ENCODE measurements at places on chromosomes 11 and 22. TPM values are rescaled to one million over a fixed set of nuclear protein-coding genes. Genes with fewer than 3 reads are reported as not detected.

The SIK3 gene
- 7.6 TPM for total RNA-seq

The RIBC2 gene
- total RNA-seq, result 1.1 TPM

The GNB1L gene
- 9.6 TPM for total RNA-seq

The SYCE3 gene
- not detected for total RNA-seq

The PATE2 gene
- total RNA-seq, result not detected

All from NCI-H460 (cell line).